ENCODE measurements at places on chromosomes 4 and X. TPM values are rescaled to one million over a fixed set of nuclear protein-coding genes. Genes with fewer than 3 reads are reported as not detected.

The OCRL gene
- total RNA-seq, result 26.8 TPM

The ARHGEF6 gene
- 0.35 TPM for total RNA-seq

The MAGEA4 gene
- total RNA-seq, result not detected

The TMEM271 gene
- total RNA-seq, result not detected

The ARSD gene
- total RNA-seq, result 20.6 TPM

The SPATA18 gene
- total RNA-seq, result 28.9 TPM

The ETDA gene
- not detected for total RNA-seq

The SH2D1A gene
- not detected for total RNA-seq

GRCh38 chrX:129493643-129494042, 29.6 kb downstream of the SMARCA1 start:
- peaks cover 30% of the 10 kb centered on the region for H3K27me3 ChIP-seq
- peak; percentile 21 for DNase-seq
- no peak overlapping the region for H3K27ac ChIP-seq

GRCh38 chrX:115625572-115626301, 64.8 kb downstream of the PLS3 start:
- no peaks in the 10 kb centered on the region for H3K4me1 ChIP-seq
- no peak overlapping the region for H3K27ac ChIP-seq
- H3K27me3 ChIP-seq, result peaks cover 22% of the 10 kb centered on the region
- no peak overlapping the region for H3K4me3 ChIP-seq
- peaks cover 18% of the 10 kb centered on the region for H3K36me3 ChIP-seq

- H3K27me3 ChIP-seq, result no peaks in the 10 kb centered on the region
- no peaks in the 10 kb centered on the region for H3K36me3 ChIP-seq
- no peaks in the 10 kb centered on the region for H3K4me1 ChIP-seq
- no peak overlapping the region for H3K4me3 ChIP-seq
- H3K27ac ChIP-seq, result no peak overlapping the region
Observed at GRCh38 chr4:47642985-47643760, 158.1 kb downstream of the ATP10D start.

DNA sequence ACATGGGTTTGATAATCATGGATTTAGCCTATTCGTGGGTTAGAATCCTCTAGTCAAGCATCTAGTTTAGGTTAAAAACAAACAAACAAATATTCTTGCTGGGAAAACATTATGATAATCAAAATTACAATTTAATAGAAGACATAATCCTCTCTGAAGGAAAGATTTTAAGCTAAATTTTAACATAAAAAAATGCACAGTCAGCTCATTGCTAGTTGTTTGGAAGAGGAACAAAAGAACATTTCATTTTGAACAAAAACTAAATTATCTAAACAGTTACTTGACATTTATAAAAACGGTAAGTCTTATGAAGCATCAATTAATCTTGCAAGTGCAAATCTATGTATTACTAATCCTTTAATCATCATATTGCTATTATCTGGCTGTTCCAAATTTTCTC, 18.2 kb upstream of the AGA start:
- H3K36me3 ChIP-seq, result no peaks in the 10 kb centered on the region
- no peak overlapping the region for H3K27ac ChIP-seq
- H3K27me3 ChIP-seq, result no peaks in the 10 kb centered on the region
- no peak overlapping the region for H3K4me3 ChIP-seq
- H3K4me1 ChIP-seq, result no peaks in the 10 kb centered on the region
- DNase-seq, result no peak

DNA sequence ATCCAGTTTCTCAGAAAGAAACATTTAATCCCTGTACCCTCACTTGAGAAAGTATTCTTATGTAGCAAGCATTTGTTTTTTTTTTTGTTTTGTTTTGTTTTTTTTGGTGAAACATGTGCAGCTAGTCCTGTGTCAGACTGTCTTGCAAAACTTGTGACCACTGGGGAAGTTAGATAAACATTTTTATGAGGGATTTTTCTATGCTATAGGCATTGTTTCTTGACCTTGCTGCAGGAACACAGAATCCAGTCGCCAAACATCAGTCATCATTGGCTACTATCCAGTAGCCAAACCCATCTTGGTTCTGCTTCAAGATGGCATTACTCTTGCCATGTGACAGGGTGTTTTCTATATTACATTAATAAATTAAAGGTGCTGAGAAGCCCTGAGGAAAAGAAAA, 7.7 kb upstream of the MAPK10 start:
- no peaks in the 10 kb centered on the region for H3K36me3 ChIP-seq
- peak; percentile 77 for DNase-seq
- peaks cover 14% of the 10 kb centered on the region for H3K4me1 ChIP-seq
- H3K27ac ChIP-seq, result no peak overlapping the region
- H3K27me3 ChIP-seq, result no peaks in the 10 kb centered on the region

DNA sequence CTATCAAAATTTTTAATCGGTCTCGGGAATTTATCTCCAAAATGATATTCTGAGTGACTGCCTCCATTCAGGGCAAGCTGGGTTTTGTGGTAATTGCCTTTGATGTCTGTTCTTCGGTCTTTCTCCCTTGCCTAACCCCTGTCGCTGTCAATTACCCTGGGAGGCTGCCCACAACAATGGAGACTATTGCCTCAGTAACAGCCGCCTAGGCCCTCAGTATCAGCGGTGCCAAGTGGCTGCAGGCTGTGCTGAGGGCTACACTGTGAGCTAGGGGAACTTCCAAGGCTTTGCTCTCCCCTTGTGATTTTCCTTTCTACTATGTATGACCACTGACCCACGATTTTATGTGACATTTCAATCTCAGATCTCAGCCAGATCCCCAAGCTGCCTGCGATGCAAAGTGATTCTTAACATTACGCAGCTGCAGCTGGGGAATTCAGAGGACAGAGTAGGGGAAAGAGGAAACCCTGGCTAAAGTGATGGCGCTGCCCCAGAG, 36.3 kb upstream of the REST start:
- H3K27me3 ChIP-seq, result no peaks in the 10 kb centered on the region
- no peak overlapping the region for H3K27ac ChIP-seq
- H3K4me3 ChIP-seq, result no peak overlapping the region
- no peaks in the 10 kb centered on the region for H3K4me1 ChIP-seq
- no peaks in the 10 kb centered on the region for H3K36me3 ChIP-seq

DNA sequence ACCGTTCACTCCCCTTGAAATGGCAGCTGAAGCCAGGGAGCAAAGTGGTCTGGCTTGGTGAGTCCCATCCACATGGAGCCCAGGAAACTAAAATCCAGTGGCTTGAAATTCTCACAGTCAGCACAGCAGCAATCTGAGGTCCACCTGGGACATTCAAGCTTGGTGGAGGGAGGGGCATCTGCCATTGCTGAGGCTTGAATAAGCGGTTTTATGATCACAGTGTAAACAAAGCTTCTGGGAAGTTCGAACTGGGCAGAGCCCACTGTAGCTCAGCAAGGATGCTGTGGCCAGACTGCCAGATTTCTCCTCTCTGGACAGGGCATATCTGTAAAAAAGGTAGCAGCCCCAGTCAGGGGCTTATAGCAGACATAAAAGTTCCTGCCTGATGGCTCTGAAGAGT, 15.5 kb upstream of the FAAH2 start:
- no peaks in the 10 kb centered on the region for H3K36me3 ChIP-seq
- no peaks in the 10 kb centered on the region for H3K4me1 ChIP-seq
- no peak for DNase-seq

DNA sequence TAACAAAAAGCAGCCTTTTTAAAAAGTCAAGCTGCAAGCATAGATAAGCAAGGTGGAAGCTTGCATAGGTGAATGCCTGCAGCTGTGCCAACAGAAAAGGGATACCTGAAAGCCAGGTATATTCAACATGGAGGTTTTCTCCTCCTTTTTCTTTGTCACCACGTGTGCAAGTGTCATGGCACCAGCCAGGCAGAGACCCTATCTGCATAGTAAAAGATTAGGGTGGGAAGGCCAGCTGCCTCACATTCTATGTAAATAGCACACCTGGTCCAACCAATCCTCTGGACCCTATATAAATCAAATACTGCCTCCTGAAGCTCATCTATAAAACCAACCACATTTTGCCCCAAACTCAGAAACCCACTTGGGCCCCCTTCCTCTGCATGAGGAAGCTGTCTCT, 28.0 kb upstream of the PLK4 start:
- peaks cover 11% of the 10 kb centered on the region for H3K4me1 ChIP-seq
- no peak for DNase-seq
- H3K27me3 ChIP-seq, result no peaks in the 10 kb centered on the region
- H3K4me3 ChIP-seq, result no peak overlapping the region
- H3K36me3 ChIP-seq, result peaks cover 6% of the 10 kb centered on the region

DNA sequence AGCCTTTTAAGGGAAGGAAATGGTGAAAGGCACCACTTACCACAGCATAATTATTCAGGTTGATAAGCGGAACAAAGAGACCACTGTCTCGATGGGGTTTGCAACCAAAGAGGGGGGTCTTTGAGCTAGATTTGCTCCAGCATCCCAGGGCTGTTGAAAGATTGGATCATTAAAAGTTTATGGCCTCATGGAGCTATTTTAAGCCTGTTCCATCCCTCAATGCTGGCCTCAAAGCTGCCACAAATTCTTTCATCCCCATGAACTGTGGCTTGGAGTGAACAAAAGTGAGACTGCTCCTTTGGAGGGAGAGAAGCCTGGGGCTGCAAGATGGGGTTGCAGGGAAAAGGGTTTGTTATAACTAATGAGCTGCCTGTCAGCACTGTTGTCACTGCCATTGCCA, 209.8 kb downstream of the RTL9 start:
- peaks cover 46% of the 10 kb centered on the region for H3K27me3 ChIP-seq
- H3K4me3 ChIP-seq, result no peak overlapping the region
- H3K4me1 ChIP-seq, result peaks cover 7% of the 10 kb centered on the region

- no peak overlapping the region for H3K4me3 ChIP-seq
- H3K36me3 ChIP-seq, result peaks cover 4% of the 10 kb centered on the region
- no peak overlapping the region for H3K27ac ChIP-seq
- H3K4me1 ChIP-seq, result no peaks in the 10 kb centered on the region
- DNase-seq, result no peak
Observed at GRCh38 chr4:87489678-87490077, 39.5 kb downstream of the SPARCL1 start.

- H3K4me3 ChIP-seq, result no peak overlapping the region
- no peaks in the 10 kb centered on the region for H3K4me1 ChIP-seq
- H3K36me3 ChIP-seq, result no peaks in the 10 kb centered on the region
- H3K27me3 ChIP-seq, result no peaks in the 10 kb centered on the region
- no peak for DNase-seq
Observed at GRCh38 chr4:174681723-174682300, 147.2 kb downstream of the GLRA3 start.

DNA sequence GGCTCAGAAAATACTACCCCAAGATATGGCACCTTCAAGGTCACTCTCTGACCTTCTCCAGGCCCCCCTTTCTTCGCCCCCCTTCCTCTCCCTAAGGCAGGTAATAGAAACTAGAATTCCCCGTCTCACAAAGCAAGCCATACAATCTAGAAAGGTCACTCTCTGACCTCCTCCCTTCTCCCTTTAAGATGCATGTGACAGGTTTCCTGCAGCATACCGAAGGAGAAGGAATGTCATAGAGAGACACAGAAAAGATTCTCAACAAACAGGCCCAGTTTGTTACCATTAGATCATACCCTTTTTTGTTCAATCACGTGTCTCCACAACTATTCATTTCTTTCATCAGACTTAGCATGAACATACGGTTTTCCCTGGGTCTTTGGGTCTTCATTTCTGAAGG, 51.2 kb upstream of the RBMXL3 start:
- no peaks in the 10 kb centered on the region for H3K4me1 ChIP-seq
- H3K27me3 ChIP-seq, result peaks cover 40% of the 10 kb centered on the region
- H3K36me3 ChIP-seq, result peaks cover 7% of the 10 kb centered on the region
- no peak overlapping the region for H3K27ac ChIP-seq
- no peak for DNase-seq

DNA sequence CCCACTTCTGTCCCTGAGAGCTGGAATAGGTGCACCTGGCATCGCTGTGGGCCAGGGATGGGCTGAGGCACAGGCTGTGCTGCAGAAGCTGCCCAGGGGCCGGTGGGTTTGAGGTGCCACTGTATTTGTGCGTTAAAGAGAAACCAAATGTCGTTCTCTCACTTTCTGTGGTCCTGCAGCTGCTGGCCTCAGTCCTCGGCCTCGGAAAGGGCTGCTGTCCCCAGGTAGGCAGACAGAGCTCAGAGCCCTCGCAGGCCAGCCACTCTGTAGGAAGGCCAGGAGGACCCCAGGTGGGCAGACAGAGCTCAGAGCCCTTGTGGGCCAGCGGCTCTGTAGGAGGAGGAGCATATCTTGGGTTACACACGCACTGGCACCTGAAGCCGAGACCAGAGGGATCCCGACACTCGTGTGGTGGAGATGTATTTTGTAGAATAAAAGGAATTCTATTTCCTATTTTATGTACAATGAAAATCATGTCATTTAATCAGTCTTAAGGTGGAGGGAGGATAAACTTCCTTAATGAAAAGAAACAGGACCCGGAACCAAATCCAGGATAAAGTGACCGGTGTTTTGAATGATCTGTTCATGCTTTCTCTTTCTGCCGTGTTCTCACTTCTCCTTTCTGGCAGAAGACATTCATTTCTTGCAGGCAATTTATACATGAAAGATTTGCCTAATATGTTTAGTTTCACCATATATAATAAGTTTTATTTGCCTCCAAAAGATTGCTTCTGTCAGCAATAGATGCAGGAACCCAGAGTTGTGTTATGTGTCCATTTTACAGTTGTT, 54.4 kb upstream of the HGFAC start:
- peaks cover 57% of the 10 kb centered on the region for H3K4me1 ChIP-seq
- peaks cover 16% of the 10 kb centered on the region for H3K36me3 ChIP-seq
- peak overlapping the region; percentile 98 for H3K27ac ChIP-seq
- DNase-seq, result peak; percentile 33

- no peaks in the 10 kb centered on the region for H3K27me3 ChIP-seq
- DNase-seq, result no peak
- H3K36me3 ChIP-seq, result no peaks in the 10 kb centered on the region
- H3K27ac ChIP-seq, result no peak overlapping the region
- no peaks in the 10 kb centered on the region for H3K4me1 ChIP-seq
- no peak overlapping the region for H3K4me3 ChIP-seq
Observed at GRCh38 chr4:158817562-158818296, 48.9 kb downstream of the FNIP2 start.
